ENCODE measurements at places on chromosomes 1 and 21.

DNA sequence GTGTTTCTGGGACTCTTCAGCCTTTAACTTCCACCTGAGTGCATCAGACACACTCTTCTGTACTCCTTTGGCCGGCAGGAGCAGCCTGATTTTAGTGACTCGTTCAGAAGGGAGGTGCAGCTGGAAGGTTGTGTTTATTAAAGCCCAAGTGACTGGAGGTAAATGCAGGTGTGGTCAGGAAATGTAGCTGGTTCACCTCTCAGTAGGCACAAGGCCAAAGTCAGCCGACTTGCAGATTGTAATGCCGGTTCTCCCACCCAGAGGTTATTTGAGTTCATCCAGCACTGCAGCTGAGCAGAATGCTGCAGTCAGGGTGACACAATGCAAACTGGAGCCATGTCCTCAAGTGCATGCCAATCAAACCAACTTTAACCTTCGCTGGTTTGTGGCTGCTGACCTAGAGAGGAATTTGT is 91.5 kb downstream of the SPATA46 start:
- no peak for DNase-seq

DNA sequence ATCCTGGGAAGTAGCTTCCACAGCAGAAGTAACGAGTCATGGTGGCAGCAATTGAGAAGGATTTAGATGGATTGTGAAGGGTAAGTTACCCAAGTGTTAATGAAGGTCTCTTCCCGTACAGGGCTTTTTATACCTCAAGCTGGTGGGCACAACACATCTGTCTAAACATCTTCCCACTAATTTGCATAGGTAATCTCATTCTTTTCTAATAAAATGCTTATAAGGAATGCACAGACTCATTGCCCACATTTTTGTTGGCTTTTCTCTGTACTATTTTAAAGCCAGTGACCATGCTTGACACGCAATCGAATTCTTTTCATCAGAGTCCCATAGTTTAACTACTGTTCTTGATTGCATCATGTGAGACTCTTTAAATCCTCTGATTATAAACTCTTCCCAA is at the start of gene KRTAP7-1:
KRTAP7-1 (minus strand) TSS at position 101 of the 400 bp plus-strand sequence; CDS start at position 40, 61 bp downstream.
- no peak for DNase-seq

DNA sequence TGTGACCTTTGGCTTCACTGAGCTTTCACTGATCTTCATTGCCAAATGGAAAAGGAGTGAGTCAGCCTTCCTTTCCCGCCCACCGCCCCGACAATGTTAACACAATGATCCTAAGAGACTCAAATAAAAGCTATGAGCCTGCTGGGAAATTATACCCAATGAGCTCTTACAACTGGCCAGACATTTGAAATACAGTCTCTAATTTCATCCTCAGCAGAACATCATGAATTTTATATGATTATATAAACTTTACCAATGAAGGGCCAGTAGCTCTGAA is 252.5 kb downstream of the SIPA1L2 start:
- no peak for DNase-seq

- no peak for DNase-seq
Measured at GRCh38 chr1:119266386-119266785, 102.2 kb upstream of the HAO2 start.

- no peak for DNase-seq
Measured at GRCh38 chr1:156644640-156645039, 2.7 kb downstream of the BCAN start.

- DNase-seq: no peak
Measured at GRCh38 chr1:68751723-68752122, 254.8 kb upstream of the DEPDC1 start.

DNA sequence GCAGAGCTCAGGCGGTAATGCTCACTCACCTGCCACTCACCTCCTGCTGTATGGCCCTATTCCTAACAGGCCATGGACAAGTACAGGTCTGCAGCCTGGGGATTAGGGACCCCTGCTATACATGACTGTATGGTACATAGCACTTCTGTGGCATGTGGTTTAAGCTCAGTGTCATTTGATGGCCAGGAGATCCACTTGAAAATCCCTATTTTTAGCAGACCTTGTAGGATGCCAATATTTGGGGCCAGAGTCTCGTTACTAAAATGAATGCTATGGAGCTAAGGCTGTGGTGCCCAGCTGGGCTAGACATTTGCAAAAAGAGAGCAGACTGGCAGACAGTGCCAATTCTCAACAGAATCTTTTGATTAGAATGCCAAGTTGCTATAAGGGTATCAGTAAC is 1.7 kb upstream of the ANGPTL7 start:
- DNase-seq: no peak

GRCh38 chr1:58929671-58930325 is 146.0 kb upstream of the JUN start:
- DNase-seq: peak; percentile 61

GRCh38 chr1:207990455-207990854 is 79.5 kb upstream of the CD34 start:
- no peak for DNase-seq

DNA sequence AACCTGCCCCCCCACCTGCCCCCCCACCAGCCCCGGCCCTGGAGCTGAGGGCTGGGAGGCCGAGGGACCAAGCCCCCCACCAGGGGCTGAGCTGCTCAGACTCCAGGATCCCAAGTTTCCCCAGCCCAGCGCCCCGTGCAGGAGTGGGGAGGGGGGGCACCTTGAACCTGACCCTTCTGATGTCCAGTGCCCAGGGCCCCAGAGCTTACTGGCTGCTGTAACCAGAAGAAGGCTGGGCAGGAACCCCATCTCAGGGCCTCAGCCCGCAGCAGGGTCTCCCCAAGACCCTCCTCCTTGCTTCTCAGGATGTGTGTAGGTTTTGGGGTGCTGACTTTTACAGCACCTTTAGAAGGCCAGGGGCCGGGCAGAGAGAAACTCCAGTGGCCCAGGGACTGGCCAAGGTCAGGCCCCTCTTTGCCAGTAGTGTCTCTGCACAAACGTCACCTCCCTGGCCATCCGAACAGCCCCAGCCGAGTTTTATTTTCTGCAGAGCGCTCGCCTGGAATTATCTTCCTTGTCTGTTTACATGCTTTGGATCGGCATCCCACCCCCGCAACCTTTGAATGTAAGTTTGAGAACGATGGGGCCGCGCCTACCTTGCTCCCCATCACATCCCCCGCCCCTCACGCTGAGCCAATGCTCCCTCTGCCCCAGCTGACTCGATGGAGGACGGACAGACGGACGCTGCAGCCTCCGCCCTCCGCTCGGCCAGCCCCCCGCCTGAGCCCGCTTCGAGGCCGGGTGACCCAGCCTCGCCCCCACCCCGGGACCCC is 70.1 kb upstream of the CASZ1 start:
- peak; percentile 41 for DNase-seq

DNA sequence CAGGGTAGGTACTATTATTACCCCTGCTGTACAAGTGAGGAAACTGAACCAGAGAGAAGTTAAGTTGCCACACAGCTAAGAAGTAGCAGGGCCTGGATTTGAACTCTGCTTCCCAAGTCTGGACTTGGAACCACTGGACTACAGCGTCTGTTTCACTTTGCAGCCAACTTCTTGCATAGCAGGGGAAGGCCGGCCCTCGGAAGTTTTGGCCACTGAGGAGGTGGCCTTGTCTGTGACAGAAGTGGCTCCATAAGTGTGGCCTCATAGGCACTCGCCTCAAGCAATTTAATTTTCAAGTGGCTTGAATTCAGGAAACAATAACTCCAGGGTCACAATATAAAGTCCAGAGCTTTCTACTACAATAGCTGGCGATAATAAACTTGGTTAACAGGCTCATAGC is 41.4 kb downstream of the PLEKHA6 start:
- DNase-seq: no peak

GRCh38 chr1:229101011-229101871 is 169.7 kb upstream of the RAB4A start:
- no peak for DNase-seq

Measured in activated naive CD4-positive, alpha-beta T cell treated with anti-CD3 and anti-CD28 coated beads, Interleukin-2, amount 50 U/mL, for 16 hours (primary cell).